ENCODE measurements at places on chromosomes 4 and X.

DNA sequence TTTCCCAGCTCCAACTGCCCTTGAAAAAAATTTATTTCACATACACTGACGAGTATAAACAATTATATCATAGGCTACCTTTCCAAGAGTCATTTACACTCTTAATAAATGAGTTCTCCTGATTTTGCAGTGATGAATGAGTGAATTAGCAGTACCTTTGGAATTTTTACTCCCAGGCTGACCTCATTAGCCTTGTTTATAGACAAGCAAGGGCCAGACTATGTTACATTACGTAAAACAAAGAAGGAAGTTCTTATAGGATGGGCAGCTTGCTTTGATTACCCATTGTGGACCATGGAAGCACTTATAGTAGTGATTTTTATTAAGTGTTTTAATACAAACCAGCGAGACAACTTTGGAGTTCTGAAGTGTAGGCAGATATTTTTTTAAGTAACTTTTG lies 112.9 kb upstream of the C1QTNF7 start:
- no peak for DNase-seq

- DNase-seq: no peak
Observed at GRCh38 chr4:21790438-21791029, 158.0 kb downstream of the KCNIP4 start.

DNA sequence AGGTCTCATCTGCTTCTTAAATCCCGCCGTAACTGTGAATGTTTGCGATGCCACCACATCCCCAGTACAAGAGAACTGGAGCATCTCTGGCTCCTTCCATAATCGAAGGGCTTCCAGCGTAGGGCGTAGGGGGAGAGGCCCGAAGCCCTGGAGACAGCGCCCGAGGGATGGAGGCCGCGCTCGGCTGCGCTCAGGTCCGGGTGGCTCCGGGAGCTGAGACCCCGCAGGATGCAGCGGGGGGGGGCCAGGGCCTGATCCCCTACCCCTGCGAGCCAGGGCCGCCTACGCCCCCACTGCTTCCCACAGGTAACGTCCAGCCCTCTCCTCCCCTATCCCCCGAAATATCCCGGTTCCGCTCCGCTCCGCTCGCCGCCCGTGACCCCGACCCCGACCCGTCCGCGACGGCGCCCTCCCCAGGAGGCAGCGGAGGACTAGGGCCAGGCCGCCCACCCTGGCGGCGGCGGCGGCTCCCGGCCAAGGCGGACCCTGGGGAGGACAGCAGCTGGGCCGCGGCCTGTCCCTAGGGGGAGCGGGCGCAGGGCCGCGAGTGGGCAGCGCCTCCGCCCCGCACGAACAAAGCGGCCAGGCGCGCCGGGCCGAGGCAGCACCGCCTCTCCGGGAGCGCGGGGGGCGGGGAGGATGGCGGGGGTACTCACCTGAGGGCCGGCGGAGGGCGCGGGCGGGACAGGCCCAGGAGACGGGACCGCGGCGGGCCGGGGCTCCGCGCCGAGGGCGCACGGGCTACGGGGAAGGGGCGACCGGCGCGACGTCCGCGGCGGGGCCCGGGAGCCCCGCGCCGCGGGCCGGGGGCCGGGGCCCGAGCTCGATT lies 723 bp downstream of the WDFY3 start:
- no peak for DNase-seq

GRCh38 chr4:112253382-112254000 lies 21.9 kb downstream of the AP1AR start:
- no peak for DNase-seq

DNA sequence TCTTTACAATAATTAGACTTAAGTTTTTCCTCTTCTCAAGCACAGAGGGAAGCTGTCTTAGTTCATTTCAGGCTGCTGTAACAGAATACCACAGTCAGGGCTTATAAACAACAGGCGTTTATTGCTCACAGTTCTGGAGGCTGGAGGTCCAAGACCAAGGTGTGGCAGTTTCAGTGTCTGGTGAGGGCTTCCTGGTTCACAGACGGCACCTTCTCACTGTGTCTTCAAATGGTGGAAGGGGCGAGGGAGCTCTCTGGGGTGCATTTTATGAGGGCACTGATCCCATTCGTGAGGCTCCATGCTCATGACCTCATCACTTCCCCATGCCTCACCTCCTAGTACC lies 115.7 kb upstream of the MXRA5 start:
- DNase-seq: no peak

GRCh38 chrX:72079607-72080006 lies 52.1 kb downstream of the RTL5 start:
- no peak for DNase-seq

GRCh38 chr4:5683566-5683965 lies 24.8 kb downstream of the EVC2 start:
- DNase-seq: no peak

GRCh38 chrX:135985157-135985972 lies at the start of gene SLC9A6:
Gene SLC9A6 (plus strand): TSS chrX:135985435. CDS start chrX:135985659, 224 bp downstream.
- DNase-seq: peak; percentile 46

GRCh38 chrX:151762802-151763201 lies 28.3 kb downstream of the CNGA2 start:
- no peak for DNase-seq

- DNase-seq: no peak
Observed at GRCh38 chrX:153576961-153577360, 22.0 kb downstream of the CCNQ start.

DNA sequence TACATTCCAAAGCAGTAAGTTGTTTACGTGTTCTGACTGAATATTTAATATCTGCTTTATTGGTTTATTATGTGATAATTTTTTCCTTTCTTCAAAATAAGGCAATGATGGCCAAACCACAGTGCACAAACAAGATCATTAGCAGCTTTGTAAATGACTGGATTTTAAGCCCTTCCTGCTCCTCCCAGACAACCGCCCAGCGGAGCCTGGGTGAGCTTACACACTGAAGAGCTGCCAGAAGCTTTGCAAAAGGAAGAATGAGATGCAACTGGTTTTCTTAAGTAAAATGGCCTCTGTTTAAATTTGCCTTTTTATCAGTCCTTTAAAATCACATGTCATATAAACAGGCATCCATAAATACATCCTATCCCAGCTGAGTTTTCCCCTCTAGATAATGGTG lies 52.2 kb downstream of the SPARCL1 start:
- DNase-seq: no peak

DNA sequence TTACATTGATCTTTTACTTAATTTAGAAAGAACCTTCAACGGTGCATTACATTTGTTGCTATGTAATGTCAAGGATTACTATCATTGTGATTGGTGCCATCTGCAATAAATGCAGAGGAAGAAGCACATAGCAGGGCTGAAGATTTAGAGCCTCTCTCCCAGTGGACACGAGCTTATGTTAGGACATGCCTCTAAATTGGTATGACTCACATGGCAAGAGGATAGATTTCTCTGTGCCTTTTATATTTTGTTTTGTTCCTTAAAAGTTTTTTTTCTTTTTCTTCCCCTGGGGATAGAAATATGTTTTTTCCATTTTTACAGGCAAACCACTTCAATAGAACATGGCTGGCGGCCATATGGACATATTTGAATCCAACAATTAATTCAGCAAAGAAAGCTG lies 205.0 kb upstream of the HAND2 start:
- DNase-seq: no peak

GRCh38 chrX:132692066-132692465 lies 203.2 kb upstream of the MBNL3 start:
- DNase-seq: no peak

GRCh38 chrX:48910926-48911411 lies 477 bp downstream of the SLC35A2 start:
- DNase-seq: no peak

DNA sequence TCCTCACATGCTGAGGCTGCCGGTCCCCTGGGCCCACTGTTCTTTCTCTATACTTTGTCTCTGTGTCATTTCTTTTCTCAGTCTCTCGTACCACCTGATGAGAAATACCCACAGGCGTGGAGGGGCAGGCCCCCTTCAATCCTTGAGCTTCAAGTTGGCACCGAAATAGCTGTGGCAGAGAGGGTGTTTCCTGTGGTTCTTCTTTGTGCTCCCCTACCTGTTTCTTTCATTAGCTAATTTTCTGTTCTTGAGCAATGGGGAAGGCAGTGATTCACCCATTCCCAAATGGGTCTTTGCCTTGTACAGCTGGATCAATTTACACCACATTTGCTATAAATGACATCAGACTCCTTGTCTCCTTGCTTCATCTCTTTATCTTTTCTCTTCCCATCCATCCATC lies 2.1 kb upstream of the CYSLTR1 start:
- no peak for DNase-seq

- DNase-seq: no peak
Observed at GRCh38 chr4:95294321-95294720, 254.5 kb downstream of the UNC5C start.

DNA sequence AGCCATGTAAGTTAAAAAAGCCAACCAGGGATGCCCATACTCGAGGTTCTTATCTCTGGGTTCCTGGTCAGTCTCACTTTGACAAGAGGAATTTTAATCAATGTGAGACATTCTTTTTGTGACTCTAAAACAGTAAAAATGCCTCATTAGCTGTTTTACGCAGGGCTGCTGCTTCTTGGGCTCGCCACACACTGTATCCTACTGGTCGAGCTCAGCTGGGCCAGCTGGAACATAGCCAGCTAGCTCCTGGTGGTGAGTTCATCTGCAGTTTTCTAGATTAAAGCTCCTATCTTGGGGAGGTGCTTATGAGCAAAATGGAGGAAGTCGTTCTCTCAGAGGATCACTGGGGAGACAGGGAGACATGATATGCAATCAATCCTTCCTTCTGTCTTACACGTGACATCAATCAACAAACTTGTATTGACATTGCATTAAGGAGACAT lies 55.9 kb upstream of the LEF1 start:
- no peak for DNase-seq

DNA sequence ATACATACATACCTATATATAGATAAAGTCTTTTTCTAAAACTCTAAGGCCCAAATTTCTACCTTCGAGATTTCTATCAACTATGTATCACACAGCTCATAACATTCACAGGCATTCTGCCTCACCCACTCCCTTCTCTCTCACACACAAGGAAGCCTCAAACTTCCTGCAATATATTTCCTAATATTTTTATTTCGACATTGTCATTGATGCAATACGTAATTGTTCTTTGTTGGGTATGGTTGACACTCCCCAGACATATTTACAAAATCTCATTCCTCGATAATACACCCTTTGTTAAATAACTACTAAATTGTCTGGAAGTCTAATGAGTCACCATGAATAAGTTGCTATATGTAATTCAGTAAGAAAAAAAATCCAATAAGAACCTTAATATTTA lies 143.5 kb downstream of the HNRNPD start:
- no peak for DNase-seq

DNA sequence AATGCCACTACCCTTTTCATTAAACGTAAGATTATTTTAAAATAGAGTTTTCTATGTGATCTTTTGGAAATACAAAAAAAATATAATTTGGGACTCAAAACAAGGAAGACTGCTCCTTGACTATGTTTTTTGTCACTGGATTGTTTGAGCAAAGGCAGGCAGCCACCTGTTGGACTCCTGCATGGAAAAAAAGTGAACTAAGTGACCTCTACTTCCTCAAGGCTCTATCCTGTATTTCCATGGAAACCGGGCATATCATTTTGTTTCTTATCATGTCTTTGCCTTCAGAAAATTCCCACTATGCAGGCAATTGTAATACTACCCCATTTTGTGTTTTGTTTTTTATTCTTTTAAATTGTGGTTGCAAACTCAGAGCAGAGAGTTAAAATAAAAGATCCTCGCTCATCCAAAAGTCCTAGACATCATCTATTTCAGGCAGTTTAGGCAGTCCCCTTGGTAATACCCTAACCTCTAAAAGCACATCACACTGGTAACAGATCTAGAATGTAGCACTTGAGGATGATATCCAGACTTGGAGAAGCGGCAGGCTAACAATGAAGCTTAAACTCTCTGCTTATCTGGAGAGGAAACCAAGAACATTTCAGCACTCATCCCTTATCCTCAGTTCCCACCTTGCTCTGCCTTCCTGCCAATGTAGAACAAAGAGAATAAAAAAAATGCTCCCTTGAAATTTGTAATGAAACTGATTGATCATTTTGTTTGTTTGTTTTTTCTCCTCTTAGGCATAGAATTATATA lies 165.7 kb downstream of the BANK1 start:
- DNase-seq: no peak
